ENCODE measurements at places on chromosomes 11 and 22. TPM values are rescaled to one million over a fixed set of nuclear protein-coding genes. Genes with fewer than 3 reads are reported as not detected.

DNA sequence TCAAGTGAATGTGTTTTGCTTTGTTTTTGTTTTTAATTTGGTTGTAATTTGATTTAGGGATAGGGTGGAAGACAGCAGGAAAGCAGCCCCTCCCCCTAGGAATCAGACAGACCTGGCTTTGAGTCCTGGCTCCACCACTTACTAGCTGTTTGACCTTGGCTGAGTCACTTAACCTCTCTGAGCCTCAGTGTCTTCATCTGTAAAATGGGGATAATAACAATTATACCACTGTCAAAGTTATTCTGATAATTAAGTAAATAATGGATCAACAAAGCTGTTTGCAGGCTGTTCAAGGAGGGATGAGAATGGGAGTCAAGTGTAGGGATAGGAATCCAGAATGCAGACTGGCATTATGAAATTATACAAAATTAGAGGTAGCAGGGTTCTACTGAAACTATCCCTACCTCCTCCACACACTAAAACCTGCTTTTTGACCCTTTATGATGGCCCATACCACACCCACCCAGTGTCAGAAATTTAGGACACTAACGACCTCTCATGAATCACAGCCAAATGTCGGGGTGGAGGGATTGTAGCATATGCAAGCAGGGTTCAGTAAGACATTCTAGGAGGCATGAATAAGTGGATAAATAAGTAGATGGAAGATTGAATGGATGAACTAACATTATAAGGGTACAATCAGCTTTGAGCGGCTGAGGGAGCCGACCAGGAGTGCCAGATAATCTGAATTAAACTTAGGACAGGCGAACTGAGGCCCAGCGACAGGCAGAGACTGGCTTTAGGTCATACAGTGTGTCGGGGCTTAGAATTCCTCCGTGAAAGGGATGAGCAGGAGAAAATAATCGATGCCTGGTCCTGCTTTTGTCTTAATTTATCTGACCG lies 974 bp downstream of the ANAPC15 start:
- peak overlapping the region; percentile 89 for H3K27ac ChIP-seq
- H3K36me3 ChIP-seq: no peaks in the 10 kb centered on the region
- peak overlapping the region; percentile 73 for H3K4me3 ChIP-seq
- no peak for DNase-seq

- no peak overlapping the region for H3K4me3 ChIP-seq
- H3K36me3 ChIP-seq: no peaks in the 10 kb centered on the region
- H3K27ac ChIP-seq: no peak overlapping the region
These were observed 29.8 kb upstream of the TTLL12 start for GRCh38 chr22:43216738-43217137.

DNA sequence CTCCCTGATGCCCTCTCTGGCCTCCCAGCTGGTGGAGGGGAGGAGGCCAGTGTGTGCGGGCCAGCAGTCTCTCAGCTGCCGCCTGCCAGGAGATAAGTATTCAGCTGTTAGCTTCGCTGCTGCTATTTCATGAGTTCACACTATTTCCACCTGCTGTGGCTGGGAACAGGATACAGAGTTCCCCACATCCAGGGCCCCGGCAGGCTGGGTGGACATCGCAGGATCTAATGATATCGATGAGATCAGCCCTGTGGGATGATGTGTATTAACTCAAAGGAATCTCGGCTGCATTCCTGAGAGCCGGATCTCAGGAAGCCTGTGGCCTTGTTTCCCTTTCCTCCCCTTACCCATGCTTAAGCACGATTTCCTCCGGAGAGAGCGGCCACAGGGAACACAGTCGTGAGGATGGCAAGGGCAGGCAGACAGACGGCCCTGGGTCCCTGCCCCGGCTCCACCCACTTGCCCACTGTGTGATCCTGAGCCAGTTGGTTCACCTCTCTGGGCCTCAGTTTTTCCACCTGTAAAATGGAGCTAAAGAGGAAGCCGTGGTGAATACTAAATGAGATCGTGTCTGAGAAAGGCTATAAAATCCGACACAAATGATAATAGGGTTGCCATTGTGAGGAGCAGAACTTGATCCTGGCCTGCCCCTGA lies 6.5 kb upstream of the PVALB start:
- H3K27me3 ChIP-seq: no peaks in the 10 kb centered on the region
- no peaks in the 10 kb centered on the region for H3K36me3 ChIP-seq
- H3K27ac ChIP-seq: no peak overlapping the region
- DNase-seq: no peak

DNA sequence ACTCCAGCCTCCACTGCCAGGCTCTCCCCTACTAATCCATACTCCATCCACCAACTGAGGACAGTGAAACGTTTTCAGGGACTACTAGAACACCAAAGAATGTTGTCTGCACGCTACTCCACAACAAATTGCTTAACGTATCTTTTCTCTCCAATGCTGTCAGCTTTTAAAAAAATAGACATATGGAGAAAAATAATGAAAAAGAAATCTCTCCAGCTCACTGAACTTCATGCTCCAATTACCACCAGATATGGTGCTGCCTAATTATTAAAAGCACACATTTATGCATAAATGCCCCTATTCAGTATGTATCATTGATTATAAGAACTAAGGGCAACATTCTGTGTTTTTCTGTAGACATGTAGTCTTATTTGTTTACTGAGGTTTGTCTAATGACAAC lies 672.2 kb upstream of the ANO3 start:
- no peaks in the 10 kb centered on the region for H3K36me3 ChIP-seq
- no peaks in the 10 kb centered on the region for H3K4me1 ChIP-seq
- H3K27ac ChIP-seq: no peak overlapping the region
- H3K4me3 ChIP-seq: no peak overlapping the region
- H3K27me3 ChIP-seq: no peaks in the 10 kb centered on the region
- DNase-seq: no peak

- no peaks in the 10 kb centered on the region for H3K27me3 ChIP-seq
- H3K36me3 ChIP-seq: no peaks in the 10 kb centered on the region
- H3K4me3 ChIP-seq: no peak overlapping the region
- no peak for DNase-seq
These were observed 3.8 kb downstream of the APOBEC3D start for GRCh38 chr22:39024519-39025308.

IRAG1 gene
- total RNA-seq: 48.4 TPM

Data from esophagus squamous epithelium (tissue), 5 donors.